Epithelial cell of umbilical artery (primary cell): ENCODE measurements at places on chromosomes 5 and 9. TPM values are rescaled to one million over a fixed set of nuclear protein-coding genes. Genes with fewer than 3 reads are reported as not detected.

The ACOT12 gene
- total RNA-seq = not detected in 2 replicates

The SAXO1 gene
- not detected in 2 replicates for total RNA-seq

The PCDHA4 gene
- total RNA-seq = 0.32 and 0.61 TPM in 2 replicates

The GRM6 gene
- total RNA-seq = not detected in 2 replicates

The CCL27 gene
- not detected in 2 replicates for total RNA-seq

The CENPK gene
- 20.5 and 24.6 TPM in 2 replicates for total RNA-seq

The PDE6A gene
- total RNA-seq = not detected in 2 replicates

The CDX1 gene
- total RNA-seq = not detected in 2 replicates

The MEIKIN gene
- not detected in 2 replicates for total RNA-seq
